ENCODE measurements at places on chromosomes 6 and 20.

GRCh38 chr6:74656453-74656852 lies 549.4 kb downstream of the COL12A1 start:
- DNase-seq: no peak

- DNase-seq: no peak
These were observed 45.6 kb downstream of the FOXO3 start for GRCh38 chr6:108606250-108606690.

GRCh38 chr6:22113026-22113766 lies 183.6 kb downstream of the PRL start:
- peak; percentile 45 for DNase-seq

DNA sequence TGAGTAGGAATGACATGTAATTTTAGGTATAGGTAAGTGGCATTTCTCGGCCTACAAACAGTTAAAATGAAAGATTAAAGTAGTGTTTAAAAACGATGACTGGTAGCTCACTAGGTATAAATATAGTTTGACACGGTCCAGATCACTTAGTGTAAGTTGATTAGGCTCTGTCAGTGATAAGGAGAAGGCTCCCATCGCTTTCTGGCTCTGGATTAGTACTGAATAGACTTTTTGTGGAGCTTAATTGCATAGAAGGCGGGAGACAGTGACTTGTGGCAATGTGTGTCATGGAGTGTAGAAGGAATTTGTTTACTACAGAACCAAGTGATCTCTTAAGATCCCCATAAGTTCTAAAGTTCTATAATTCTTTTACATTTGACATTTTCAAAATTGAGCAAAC lies 6.7 kb downstream of the PYGB start:
- no peak for DNase-seq

- no peak for DNase-seq
These were observed 3.1 kb downstream of the SLC23A2 start for GRCh38 chr20:4998160-4998651.

GRCh38 chr20:45055056-45055455 lies 45.9 kb downstream of the KCNS1 start:
- DNase-seq: no peak

DNA sequence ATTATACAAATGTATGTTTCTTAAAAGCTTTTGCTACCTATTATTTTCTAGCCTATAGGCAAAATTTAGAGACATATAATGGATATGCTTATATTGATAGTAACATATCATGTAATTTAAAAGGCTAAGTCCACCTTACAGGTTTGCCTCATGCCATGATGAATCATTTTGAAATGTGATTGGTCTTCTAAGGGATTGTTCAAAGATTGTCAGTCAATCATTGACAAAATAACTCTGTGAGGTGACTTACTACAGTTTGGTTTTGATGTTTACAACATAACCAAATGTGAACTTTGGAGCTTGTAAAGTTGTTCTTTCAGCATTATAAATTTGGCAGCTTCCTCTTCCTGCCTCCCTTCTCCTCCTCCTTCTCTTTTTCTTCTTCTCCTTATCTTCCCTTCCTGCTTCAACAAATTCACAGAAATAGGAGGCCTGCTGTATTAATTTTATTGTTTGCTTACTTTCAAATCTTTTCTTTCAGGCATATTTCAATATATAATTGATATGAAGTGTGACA lies 39.7 kb upstream of the ZFP64 start:
- no peak for DNase-seq

DNA sequence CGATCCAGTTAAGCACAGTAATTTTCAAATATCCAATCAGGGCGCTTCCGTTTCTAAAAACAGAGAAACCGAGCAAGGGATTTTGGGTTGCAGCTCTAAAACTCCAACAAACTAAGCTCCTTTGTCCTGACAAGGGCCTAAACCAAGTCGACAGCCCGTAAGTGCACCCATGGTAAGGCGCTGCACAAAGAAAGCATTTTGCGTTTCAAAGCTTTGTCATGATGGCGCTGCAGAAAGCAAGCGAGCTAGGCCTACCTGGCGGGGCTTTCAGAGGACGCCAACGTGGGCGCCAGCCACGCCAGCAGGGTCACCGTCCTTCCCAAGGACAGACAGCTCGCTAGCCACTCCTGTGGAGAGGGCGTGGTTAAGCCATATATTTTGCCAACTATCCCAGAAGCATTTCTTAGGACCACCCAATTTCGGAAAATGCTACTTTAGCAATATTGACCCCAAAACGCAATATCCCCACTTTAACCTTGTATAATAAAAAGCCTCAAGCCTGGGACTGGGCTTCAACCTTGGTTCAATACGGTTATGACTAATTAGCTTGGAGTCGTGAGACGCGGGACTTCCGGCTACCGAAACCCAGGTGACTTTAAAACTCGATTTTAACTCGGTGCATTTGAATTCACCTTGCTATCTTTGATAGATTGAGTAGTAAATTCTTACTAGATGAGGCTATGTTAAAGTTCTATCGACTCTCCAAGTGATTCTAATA lies 53.8 kb downstream of the TRIM38 start:
- no peak for DNase-seq

GRCh38 chr6:12845224-12846004 lies 128.8 kb downstream of the PHACTR1 start:
- no peak for DNase-seq

GRCh38 chr6:110484321-110484720 lies 7.9 kb upstream of the SLC22A16 start:
- no peak for DNase-seq

DNA sequence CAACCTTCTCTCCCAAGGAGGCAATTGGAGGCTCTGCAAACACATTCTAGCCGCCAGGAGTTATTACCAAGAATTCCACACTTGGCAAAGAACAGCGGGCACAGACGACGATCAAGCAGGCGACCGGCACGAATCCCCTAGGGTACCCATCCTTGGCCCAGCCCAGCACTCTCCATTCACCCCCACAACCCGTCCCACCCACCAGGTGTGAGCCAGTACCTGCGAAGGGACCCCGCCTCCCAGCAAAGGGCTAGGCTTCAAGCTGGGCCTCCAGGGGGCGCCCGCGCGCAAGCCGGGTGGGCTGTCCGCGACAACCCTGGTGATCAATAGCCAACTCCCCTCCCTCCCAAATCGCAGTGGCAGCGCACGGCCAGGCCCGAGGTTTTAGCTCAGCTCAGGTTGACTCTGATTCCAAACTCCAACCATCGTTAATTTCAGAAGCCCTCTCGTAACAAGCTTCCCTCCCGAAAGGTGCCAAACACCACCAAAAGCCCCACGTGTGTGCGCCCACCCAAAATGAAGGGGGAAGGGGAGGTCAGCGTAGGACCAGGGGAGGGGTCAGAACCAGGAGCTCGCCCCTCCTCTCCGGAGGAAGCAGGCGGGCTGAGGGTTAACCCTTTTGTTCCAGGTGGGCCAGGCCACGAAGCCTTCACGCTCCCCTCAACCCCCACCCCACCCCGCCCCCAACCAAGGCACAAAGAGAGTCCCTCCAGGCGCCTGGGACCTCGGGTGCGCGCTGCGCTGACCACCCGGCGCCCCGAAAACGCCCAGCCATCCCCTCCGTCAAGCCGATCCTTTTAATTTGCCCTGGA lies 2.1 kb downstream of the SALL4 start:
- DNase-seq: peak; percentile 62

- DNase-seq: no peak
These were observed 39.3 kb downstream of the LRRC1 start for GRCh38 chr6:53834132-53834531.

All from upper lobe of left lung (tissue), 6 donors.